Activated T-cell treated with anti-CD3 and anti-CD28 coated beads, Interleukin-2, amount 50 U/mL, for 1 hour (primary cell): ENCODE measurements at places on chromosomes 4 and X.

- DNase-seq: no peak
These were observed 116.9 kb downstream of the RAB28 start for GRCh38 chr4:13367244-13367643.

DNA sequence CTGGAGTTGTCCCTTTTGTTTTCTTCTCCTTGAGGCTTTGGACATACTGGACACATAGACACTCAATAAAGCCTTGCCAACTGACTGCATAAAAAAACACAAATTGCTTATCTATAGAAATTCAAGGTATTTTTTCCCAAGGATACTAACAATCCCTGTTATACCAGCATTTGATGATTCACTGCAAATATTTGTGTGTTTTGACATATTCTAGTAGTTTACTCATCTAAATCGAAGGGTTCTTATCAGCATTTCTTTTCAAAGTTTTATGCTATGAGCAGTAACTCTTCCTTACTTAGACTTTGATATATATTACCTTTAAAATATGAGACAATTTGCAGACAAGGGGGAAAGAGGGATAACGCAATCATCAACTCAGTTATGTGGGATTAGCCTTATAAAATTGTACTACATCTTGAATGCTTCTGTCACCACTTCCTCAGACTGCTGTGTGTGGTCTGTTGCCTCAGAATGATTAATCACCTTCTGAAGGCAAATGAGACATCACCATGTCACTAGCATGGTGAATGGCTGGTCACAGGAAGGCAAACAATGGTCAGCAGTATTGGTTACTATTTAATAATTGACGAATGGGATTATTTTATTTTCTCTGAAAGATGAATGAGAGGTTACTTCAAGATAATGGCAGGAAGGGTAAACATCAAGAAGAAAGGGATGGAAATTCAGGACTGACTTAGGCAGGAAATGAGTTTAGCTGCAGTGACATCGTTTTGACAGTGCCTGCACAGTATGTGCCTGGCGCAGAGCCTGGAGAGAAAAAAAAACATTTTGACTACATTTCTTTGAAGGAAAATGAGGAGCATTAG, 544.3 kb upstream of the CNKSR2 start:
- DNase-seq: no peak

DNA sequence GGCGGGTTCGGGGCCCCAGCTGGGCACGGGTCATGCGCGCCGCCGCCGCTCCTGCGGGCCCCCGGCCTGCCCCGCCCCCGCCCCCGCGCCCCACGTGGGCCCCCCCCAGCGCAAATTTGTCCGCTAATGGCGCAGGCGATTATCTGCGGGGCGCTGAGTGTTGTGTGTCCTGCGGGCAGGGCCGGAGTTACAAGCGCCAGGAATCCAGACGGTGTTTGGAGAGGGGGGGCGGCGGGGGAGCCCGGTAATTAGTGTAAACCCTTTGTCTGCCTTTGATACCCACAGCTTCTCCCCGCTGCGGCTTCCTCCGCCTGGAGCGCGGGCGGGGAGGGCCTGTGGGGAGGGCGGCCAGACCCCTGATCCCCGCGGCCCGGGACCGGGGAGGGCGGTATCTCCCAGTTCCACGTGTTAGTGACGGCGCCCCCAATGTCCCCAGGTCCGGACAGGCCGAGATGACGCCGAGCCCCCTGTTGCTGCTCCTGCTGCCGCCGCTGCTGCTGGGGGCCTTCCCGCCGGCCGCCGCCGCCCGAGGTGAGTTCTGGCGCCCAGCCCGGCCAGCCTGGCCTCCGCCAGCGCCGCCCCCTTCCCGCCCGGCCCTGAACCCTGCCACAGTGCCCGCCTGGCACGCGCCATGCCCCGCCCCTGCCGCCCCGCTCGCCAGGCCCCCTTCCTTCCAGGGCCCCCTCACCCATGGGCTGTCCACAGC, 761 bp downstream of the FGFRL1 start:
- DNase-seq: peak; percentile 55

- DNase-seq: no peak
These were observed 160.2 kb upstream of the KLF3 start for GRCh38 chr4:38503689-38504395.

DNA sequence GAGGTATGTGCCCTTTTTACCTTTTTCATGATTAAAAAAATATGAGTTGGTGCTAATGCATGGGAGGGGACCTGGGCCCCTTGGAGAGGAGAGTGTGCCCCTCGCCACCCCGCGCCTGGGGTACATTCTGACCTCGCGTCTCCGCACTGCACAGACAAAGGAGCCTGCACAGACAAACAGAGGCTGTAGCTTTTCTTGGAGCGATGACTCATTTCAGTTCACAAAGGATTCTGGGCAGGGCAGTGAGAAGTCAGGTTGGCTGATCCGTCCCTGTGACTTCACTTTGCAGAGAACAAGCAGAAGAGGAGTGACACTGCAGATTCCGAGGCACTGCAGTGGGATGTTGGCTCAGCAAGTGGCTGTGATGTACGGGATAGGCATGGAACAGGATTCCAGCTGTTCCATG, 82.9 kb downstream of the STOX2 start:
- DNase-seq: no peak

- peak; percentile 97 for DNase-seq
These were observed at the start of gene FAM241A for GRCh38 chr4:112145326-112145789. Gene FAM241A (plus strand): TSS chr4:112145454. CDS start chr4:112145581, 127 bp downstream.

DNA sequence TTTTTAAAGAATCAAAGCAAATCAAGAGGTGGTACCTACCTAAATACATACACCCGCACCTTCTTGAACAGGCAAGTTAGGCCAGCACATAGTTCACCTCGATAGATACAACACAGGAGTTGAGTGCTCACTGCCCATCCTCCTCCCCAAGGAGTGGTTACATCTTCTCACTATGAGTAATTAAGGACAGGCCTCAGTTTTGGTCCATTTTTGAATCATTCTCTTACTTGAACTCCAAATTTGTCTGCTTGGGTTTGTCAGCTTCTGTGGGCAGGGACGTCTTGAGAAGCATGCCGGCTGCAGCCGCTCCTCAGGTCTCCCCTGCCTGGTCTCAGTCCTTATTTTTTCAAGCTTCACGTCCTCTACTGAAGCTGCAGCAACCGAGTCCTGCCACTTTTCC, 190.6 kb upstream of the RBPJ start:
- no peak for DNase-seq

DNA sequence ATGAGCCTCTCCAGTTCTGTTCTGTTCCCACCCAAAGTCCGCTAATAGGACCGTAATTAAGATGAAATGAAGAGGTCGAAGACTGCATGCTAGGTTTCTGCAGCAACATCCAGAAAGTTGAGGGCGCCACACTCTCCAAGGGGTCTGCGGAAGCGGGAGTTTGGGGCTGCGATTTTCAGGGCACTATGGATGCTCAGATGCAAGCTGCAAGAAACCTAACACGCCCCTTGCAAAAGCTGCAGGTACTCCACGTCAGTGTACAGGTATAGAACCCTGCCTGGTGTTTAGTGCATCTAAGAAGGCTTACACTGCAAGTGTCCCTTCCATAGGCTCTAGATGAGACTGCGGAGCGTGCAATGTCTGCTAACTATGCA, 61.4 kb downstream of the RHOXF2B start:
- no peak for DNase-seq

DNA sequence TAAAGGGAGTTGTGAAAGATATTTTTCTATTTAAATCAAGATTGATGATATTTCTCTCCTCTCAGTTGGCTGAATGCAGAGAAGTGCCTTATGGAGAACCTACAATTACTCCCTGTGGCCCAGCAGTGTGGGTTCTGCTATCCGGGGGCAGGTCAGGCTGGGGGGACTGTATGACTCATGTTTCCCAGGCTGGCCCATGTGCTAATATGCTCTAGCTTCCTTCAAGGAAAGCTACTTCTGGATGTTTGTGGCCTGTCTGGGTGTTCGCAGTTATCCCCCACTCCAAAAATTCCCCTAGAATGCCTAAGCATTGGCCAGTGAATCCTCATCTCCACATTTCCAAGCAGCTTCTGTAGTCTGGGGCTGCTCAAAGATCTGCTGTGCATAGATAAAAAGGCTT, 58.9 kb upstream of the SPP1 start:
- DNase-seq: no peak

DNA sequence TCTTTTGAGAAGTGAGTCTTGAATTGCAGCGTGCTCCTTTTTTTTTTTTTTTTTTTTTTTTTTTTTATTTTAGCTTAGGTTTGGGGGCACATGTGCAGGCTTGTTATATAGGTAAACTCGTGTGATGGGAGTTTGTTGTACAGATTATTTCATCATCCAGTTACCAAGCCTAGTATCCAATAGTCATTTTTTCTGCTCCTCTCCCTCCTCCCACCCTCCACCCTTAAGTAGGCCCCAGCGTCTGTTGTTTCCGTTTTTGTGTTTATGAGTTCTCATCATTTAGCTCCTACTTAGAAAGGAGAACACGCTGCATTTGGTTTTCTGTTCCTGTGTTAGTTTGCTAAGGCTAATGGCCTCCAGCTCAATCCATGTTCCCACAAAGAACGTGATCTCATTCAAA, 81.3 kb upstream of the TSPAN5 start:
- DNase-seq: no peak

GRCh38 chr4:185921583-185922555, 109.9 kb upstream of the SORBS2 start:
- no peak for DNase-seq

DNA sequence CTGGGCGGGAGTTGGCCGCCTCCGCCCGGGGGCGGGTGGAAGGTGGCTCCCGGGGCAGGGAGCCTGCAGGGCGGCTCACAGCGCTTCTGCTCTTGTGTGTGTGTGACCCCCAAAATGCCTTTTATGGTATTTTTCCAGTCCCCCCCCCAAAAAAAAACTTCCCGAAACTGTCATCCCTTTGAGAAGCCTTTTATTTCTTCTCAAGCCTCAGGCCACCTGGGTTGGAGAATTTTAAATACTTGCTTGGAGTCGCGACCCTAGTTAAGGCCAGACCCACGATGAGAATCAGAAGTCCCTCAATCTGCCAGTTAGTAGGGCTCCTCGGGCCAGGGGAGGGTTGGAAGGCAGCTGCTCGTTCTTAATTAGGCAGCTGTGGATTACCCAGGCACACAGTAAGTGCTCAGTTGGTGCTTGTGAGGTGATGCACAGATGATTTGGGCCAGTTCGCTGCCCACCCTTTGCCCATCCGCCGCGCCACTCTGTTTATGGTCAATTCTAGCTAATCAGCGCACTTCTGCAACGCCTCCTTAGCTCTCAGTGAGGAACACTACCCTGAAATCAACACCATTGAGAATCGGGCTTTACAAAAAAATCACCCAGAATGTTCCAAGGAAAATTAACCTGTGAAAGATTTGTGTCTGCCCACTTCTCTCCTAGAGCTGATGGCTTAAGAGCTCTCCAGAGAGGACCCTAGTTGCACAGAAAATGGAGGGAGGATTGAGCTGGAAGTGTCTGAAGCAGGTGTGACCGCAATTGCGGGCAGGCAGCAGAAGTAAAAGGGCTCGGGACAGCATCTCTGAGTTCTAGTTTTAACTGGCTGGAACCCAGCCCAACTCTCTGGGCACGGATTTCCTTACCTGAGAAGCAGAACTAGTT, 648 bp upstream of the SCD5 start:
- DNase-seq: no peak

DNA sequence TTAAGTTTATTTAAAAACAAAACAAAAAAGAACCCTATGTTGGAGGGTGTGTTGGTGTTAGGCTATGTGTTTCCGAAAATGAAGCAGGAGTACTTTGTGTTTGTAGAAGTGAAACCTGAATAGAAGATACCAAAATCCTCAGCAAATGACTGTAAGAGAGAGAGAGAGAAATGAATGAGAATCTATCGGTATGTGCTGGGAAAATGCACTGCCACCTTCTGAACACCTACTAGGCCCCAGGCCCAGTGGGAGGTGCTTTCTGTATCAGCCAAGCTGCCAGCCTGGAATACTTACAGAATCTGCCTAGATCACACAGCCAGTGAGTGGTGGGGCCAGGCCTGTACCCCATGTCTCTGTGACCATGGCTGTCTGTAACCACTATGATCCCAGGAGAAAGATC, 14.9 kb upstream of the PIM2 start:
- no peak for DNase-seq

DNA sequence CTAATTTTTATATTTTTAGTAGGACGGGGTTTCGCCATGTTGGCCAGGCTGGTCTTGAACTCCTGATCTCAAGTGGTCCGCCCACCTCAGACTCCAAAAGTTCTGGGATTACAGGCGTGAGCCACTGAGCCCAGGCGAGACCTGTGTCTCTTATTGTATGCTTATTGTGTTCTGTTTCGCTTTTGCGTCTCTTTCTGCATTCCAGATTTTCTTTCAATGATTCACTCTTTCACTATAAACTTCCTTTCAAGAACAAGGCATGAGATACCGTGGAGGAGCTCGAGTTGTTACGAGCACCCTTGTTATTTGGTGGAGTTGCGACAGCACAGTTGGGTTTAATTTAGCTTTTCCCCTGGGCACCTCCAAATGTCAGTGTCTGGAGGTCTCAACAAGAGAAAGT, 366.7 kb upstream of the FAT1 start:
- DNase-seq: no peak

- no peak for DNase-seq
These were observed 73.4 kb upstream of the MAGEB2 start for GRCh38 chrX:30141966-30142365.

GRCh38 chr4:76275486-76276124, 24.1 kb downstream of the FAM47E start:
- no peak for DNase-seq

GRCh38 chrX:133916984-133917722, 68.2 kb downstream of the GPC3 start:
- DNase-seq: no peak

- DNase-seq: no peak
These were observed 201.3 kb downstream of the PTTG2 start for GRCh38 chr4:38161208-38162113.

- no peak for DNase-seq
These were observed 11.3 kb downstream of the ARL13A start for GRCh38 chrX:100980608-100981497.

- no peak for DNase-seq
These were observed 933.0 kb upstream of the LCORL start for GRCh38 chr4:18954538-18954937.

DNA sequence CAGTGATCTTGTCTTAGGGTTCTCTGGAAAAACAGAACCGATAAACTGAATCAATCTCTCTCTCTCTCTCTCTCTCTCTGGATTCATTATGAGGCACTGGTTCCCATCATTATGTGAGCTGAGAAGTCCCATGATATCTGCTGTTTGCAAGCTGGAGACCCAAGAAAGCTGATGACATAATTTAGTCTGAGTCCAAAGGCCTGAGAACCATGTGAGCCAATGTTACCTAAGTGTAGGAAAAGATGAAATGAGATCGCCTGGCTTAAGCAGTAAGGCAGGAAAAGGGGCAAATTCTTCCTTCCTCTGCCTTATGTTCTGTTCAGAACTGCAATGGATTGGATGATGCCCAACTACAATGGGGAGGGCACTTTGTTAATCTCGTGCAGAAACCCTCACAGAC, 207.4 kb downstream of the RBM46 start:
- no peak for DNase-seq

- DNase-seq: no peak
These were observed 843.4 kb downstream of the FSTL5 start for GRCh38 chr4:161320377-161320776.

- DNase-seq: no peak
These were observed 457.2 kb downstream of the NLGN4X start for GRCh38 chrX:5771441-5771840.

- no peak for DNase-seq
These were observed 90.4 kb upstream of the LDB2 start for GRCh38 chr4:16988814-16989213.

- DNase-seq: peak; percentile 32
These were observed 22.0 kb upstream of the SMIM31 start for GRCh38 chr4:164731827-164732474.
